Pericardium fibroblast (primary cell): ENCODE measurements at places on chromosomes 5 and 9. TPM values are rescaled to one million over a fixed set of nuclear protein-coding genes. Genes with fewer than 3 reads are reported as not detected.

Gene RANBP17
- total RNA-seq: 4.7 and 12.0 TPM in 2 replicates

Gene ARSI
- total RNA-seq: 3.3 and 7.2 TPM in 2 replicates

Gene RGMB
- 15.9 and 20.6 TPM in 2 replicates for total RNA-seq

Gene SOHLH1
- not detected in 2 replicates for total RNA-seq

Gene CDC20B
- total RNA-seq: not detected in 2 replicates

Gene TAS2R1
- total RNA-seq: not detected in 2 replicates

Gene TRIP13
- 2.0 and 3.8 TPM in 2 replicates for total RNA-seq

Gene TOR4A
- total RNA-seq: 4.6 and 15.5 TPM in 2 replicates

Gene SLC6A19
- total RNA-seq: not detected in 2 replicates
